ENCODE measurements at places on chromosomes 7 and 10. TPM values are rescaled to one million over a fixed set of nuclear protein-coding genes. Genes with fewer than 3 reads are reported as not detected.

CRYGN gene
- polyA plus RNA-seq, result not detected

SPAM1 gene
- polyA plus RNA-seq, result not detected

TMEM26 gene
- not detected for polyA plus RNA-seq

GRM3 gene
- not detected for polyA plus RNA-seq

PIP gene
- polyA plus RNA-seq, result not detected

KIAA1549 gene
- polyA plus RNA-seq, result 1.1 TPM

UTF1 gene
- polyA plus RNA-seq, result not detected

CFTR gene
- polyA plus RNA-seq, result not detected

SYPL1 gene
- 254 TPM for polyA plus RNA-seq

ZSCAN21 gene
- 12.9 TPM for polyA plus RNA-seq

KLF6 gene
- polyA plus RNA-seq, result 213 TPM

AIFM2 gene
- 1.3 TPM for polyA plus RNA-seq

GRCh38 chr7:12567015-12567414 lies 3.5 kb upstream of the SCIN start:
- no peak for DNase-seq

GRCh38 chr7:80286611-80287010 lies 152.0 kb downstream of the GNAI1 start:
- no peak for DNase-seq

DNA sequence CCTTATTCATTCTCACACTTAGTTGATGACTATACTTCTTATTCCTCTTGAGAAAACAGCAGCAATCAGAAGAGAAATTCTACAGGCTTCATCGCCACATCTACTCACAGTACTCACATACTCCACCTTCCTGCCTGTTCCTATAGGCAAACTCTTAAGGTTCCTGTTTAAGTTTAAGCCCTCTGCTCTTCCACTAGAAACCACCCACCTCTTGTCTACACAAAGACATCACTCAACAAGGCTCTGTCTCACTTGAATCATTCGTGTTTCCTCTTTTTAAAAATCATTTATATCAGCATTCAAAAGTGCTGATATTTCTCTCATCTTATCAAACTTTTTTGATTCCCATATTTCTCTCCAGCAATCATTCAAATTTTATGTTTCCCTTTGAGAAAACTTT lies 85.5 kb upstream of the ADO start:
- no peak for DNase-seq

DNA sequence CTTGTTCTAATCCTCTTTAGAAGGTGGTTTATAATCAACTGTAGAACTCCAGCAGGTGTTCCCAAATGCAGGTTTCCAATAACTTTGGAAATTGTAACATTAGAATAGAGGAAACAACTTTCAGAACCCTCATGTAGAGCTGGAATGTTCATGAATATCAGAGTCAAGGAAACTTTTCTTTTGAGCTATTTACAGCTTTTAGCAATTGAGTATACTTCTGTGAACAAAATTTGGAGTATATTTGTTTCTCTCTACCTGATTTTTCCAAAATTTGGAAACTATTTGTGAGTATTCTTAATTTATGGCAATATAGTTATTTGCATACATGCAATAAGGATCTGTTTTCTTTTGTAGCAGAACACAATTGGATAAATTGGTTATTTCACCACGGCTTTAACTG lies 2.8 kb upstream of the CFAP43 start:
- DNase-seq, result no peak

DNA sequence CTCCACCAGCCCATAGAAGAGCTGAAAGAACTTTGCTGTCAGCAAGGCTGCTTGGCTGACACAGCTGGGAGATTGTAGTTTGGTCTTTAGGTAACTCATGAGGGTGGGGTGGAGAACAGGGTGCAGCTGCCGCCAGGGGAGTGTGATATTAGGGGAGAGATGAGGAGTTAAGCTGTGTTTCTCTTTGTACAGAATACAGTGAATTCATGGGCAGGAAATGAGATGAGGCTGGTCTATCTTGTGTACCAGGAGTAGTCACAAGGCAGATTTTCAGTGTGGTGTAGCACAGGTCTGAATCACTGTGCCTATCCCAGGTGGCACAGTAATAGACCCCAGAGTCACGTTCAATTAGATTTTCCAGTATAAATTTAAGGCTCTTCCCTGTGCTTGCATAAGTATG lies 56.6 kb upstream of the TARP start:
- DNase-seq, result no peak

GRCh38 chr10:13371897-13372470 lies 23.9 kb upstream of the SEPHS1 start:
- DNase-seq, result peak; percentile 49

DNA sequence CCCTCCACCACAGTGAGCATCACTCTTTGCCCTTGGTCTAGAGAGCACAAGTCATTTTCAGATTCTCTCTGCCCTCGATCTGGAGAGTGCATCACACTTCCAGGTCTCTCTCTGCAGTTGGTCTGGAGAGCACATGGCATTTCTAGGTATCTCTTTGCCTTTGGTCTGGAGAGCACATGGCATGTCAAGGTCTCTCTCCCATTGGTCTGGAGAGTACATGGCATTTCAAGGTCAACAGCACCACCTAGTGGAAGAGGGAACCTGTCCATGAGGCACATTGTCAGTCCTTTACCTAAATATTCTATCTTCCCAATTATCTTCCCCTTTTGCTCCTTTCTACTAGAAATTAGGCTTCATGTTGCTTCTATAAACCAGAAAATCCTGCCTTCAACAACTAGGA lies 1139.4 kb downstream of the XPNPEP1 start:
- no peak for DNase-seq

GRCh38 chr10:98892523-98892922 lies 343.1 kb downstream of the HPSE2 start:
- DNase-seq, result no peak

DNA sequence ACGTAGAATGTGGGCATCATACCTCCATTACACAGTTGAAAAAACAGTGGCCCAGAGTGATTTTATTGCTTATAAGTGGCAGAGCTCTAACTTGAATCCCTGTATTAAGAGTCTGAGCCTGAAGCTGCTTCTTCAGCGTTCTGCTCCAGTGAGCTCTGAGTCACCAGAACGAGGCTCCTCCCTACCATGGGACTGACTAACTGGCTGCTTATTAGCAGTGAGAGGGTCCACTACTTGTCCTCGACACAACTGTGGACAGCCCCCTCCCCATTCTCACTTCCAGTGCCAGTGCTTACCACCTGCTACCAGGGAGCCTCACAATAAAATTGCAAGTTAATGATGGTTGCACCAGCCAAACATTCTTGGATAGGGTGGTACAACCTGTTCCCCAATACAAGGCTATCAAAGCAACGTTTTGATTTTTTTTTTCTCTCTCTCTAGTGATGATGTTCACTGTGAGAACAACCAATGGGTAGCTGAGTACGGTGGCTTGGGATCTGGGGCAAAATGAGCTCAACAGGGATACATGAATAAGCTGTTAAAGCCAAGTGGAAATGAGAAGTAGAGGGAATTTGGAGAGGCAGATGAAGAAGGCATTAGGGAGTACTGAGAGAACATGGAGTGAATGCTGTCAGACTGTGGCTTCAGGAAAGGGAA lies 2.7 kb upstream of the NRG3 start:
- DNase-seq, result no peak

DNA sequence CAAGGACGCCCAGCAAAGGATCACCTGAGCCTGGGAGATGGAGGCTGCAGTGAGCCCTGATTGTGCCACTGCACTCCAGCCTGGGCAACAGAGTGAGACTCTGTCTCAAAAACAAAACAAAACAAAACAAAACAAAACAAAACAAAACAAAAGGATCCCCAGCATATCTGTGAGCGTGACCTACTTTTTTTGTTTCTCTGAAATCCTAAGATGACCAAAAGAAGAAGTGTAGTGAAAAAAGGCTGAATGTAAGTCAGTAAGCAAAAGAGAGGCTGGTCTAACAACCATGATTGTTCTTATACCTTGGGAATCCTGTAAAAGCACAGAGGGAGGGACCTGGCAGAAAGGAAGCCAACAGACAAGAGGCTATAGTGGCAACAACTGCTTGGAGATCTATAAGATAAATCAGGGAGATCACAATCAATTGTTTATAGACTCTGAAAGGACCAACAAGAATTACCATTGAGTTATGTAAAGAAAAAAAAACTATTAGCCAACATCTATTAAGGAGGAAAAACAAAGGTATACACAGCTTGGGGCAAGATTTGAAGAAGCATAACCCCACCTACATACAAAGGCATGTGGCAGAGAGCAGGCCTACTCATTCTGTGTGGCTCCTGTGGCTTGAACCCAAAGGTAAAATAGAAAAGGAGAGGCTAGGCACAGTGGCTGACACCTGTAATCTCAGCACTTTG lies 255.2 kb upstream of the KLF14 start:
- DNase-seq, result no peak

DNA sequence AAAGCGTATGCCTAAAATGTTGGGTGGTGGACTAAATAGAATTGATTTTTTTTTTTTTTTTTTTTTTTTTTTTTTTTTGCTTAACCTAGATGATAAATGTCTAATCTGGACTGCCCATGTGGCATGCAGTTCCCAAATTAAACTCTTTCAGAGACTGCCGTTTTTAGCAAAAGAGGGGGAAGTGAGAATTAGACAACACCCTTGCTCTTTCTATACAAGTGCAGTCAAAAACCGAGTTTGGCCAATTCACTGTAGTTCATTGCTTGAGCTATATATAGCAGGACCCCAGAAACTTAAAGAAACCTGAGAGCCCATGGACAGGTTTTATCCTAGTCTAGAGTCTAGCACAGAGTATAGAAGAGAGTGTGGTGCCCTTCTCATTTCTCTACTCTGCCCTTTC lies 141.9 kb downstream of the GRM3 start:
- no peak for DNase-seq

- no peak for DNase-seq
Observed at GRCh38 chr7:94069162-94069739, 65.1 kb upstream of the BET1 start.

DNA sequence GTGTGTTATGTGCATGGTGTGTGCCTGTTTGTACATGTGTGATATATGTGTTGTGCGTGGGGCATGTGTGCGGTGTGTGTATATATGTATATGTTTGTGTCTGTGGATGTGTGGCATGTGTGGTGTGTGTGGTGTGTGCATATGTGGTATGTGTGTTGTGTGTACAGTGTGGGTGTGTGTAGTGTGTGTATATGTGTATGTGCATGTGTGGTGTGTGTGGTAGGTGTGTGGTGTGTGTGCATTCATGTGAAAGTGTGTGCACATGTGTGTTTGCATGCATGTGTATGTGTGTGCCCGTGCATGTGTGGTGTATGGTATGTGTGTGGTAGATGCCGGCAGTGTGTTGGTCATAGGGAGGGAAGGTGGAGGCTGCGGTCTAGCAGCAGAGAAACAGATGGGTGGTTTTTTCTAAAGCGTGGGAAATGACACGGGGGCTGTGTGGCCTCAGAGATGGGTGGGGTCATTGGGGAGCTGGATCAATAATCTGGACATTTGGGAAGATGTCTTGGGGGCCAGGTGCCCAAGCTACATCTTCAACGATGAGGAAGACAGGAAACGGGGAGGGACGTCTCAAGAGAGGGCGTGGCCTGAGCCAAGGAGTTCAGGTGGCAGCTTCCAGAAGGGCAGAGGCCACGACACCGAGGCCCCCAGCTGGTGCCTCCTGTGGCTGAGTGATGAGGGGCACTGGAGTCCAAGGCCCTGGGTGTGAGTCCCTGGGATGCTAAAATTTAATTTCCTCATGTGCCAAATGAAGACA lies 481.3 kb downstream of the DNAJB6 start:
- DNase-seq, result no peak

GRCh38 chr7:108152198-108152597 lies 22.0 kb upstream of the LAMB4 start:
- no peak for DNase-seq

DNA sequence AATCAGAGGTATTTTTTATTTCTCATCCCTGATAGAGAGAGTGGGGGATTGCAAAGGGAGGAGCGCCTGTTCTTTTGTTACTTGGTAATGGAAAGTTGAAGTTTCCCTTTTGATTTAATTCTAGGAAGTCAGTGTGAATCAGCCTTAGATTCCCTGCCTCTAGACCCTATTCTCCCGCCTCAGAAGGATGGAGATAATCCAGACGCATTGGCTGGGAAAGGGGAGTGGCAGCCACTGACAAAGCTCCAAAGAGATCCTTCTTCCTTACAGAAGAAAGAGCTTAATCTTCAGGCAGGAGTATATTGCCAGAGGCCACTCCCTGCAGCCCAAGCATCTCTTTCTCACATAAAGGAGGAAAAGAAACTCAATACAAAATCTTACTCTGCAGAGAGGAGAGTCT lies 122.3 kb upstream of the GALNT17 start:
- DNase-seq, result no peak

DNA sequence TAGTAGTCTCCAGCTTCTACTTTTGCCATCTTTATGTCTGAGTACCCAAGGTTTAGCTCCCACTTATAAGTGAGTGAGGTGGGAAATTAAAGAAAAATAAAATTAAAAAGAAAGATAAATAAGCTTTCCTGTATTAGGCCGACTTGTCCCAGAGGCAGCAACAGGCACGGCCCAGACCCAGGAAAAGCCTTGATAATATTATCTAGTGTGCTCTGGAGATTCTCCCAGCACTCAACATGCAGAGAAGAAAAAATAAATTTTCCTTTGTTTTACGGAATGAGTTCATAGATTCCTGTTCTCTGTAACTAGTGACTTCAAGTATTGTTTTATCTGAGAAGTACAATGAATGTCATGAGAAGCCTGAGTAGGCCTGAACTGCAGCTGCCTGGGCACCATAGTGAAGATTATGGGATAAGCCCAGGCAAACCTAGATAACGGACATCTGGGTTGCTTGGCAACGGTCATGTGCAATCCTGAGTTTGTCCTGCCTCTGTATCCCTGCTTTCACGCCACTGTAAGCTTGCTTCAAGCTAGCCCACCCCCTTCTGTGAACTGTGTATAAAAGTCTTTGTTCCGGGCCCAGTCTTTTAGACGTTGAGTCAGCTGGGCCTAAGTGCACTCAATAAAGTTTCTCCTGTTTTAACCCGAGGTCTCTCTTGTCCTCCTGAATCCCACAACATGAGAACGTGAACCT lies 6.4 kb downstream of the ATE1 start:
- DNase-seq, result no peak

DNA sequence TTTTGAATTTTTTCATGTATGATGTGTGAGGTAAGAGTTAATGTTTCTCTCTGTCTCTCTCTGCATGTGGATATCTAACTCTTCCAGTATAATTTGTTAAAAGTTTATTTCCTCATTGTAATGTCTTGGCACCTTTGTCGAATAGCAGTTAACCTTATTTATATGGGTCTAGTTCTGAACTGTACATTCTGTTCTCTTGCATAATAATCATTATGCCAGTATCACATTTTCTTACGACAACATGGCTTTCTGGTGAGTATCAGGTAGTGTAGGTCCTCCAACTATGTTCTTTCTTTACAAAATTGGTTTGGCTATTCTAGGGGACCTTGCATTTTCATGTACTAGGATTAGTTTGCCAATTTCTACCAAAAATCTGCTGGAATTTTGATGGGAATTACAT lies 337.0 kb upstream of the FZD8 start:
- no peak for DNase-seq

GRCh38 chr10:4234661-4235060 lies 449.7 kb upstream of the KLF6 start:
- no peak for DNase-seq

GRCh38 chr7:124088590-124088989 lies 55.7 kb upstream of the TMEM229A start:
- no peak for DNase-seq

Data from keratinocyte (primary cell).